RPMI7951 (cell line): ENCODE measurements at places on chromosomes 13 and 19.
A peak's percentile ranks its signal among the peaks of the same experiment; 100 is the strongest.

DNA sequence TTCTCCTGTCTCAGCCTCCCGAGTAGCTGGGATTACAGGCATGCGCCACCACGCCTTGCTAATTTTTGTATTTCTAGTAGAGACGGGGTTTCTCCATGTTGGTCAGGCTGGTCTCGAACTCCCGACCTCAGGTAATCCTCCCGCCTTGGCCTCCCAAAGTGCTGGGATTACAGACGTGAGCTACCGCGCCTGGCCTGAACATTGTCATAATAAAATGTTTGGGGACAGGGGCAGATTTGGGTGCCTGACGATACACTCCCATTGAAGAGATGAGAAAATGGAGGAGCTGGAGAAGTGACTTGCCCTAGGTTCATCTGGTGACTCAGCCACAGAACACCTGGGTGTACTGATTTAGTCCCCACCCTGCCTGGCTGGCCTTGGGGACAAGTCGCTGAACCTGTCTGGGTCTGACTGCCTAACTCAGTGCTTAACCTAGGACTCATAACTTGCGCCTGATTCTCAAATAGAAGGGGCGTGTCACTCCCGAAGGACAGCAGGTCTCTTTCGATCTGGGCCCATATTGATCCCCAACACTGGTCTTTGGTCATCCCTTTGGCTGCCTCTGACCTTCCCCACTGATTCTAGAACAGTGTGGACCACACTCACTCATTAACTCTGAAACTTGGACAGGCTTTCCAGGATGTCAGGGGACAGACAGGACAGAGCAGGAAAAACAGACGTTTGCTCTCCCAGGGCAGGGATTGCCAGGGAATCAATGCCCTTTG, 7.6 kb upstream of the BICRA start:
- DNase-seq = no peak

- DNase-seq = no peak
These were observed 733.2 kb upstream of the KLHL1 start for GRCh38 chr13:70841240-70842061.

- DNase-seq = no peak
These were observed 6.3 kb downstream of the SHISA7 start for GRCh38 chr19:55436847-55437246.

GRCh38 chr19:5186293-5187050, 154.1 kb downstream of the PTPRS start:
- DNase-seq = peak; percentile 65

DNA sequence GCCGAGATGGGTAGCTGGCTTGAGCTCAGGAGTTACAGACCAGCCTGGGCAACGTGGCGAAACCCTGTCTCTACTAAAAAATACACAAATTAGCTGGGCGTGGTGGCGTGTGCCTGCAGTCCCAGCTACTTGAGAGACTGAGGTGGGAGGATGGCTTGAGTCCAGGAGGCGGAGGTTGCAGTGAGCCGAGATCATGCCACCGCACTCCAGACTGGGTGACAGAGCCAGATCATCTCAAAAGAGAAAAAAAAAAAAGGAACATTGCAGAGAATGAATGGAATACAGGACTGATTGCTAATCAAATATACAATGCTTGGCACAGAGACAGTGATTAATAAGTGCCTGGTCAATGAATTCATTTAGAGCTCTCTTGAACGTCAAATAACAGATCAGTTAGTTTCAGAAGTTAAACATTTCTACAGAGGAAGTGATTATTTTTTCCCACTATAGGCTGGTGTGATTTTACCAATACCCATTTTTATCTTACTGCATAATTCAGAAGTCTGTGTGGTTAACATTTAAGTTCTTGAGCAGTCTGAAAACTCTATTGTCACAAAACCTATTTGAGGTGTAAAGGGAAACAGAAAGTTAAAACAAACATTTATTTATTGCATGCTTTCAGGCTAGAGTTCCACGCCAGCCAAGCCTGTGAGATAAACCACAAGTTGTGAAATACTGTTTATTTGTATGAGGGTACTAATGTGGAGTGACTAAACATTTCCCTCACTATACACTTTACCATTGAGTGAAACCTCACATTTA, 7.7 kb upstream of the TBC1D4 start:
- peak; percentile 45 for DNase-seq

DNA sequence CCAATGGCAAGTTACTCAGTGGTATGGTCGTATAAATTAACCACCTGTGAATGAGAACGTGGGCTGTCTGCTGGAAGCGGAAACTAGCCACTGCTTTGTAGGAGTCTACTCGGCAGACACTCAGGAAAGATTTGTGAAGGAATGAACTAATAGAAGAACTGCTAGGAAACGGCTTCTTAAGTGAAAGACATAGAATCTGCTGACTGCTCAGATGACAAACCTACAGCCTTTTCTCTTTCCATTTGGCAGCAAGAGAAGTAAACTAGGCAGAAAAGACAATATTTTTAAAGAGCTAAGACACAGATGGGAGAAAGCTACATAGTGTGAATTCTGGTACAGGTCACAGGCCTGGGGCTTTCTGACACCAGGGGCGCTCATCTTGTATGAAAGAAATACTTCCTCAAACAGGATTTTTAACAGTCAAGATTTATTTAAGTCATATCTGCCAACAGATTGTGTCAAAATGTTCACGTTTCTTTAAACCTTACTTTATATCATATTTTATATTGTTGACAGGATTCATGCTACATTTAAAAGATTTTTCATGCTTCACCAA, 78.4 kb downstream of the MIPEP start:
- DNase-seq = no peak
